ENCODE measurements at places on chromosomes 6 and 20. TPM values are rescaled to one million over a fixed set of nuclear protein-coding genes. Genes with fewer than 3 reads are reported as not detected.

- H3K4me3 ChIP-seq = peak overlapping the region; percentile 82
- peak overlapping the region; percentile 90 for H3K27ac ChIP-seq
- peak; percentile 86 for DNase-seq
- H3K27me3 ChIP-seq = no peaks in the 10 kb centered on the region
- H3K36me3 ChIP-seq = peaks cover 45% of the 10 kb centered on the region
- peaks cover 31% of the 10 kb centered on the region for H3K4me1 ChIP-seq
Measured at GRCh38 chr6:33297406-33297955, 1.3 kb downstream of the RGL2 start.

GRCh38 chr6:157759028-157759427 lies 64.0 kb upstream of the SNX9 start:
- no peak for DNase-seq
- no peaks in the 10 kb centered on the region for H3K36me3 ChIP-seq
- peaks cover 26% of the 10 kb centered on the region for H3K4me1 ChIP-seq
- no peak overlapping the region for H3K4me3 ChIP-seq
- no peaks in the 10 kb centered on the region for H3K27me3 ChIP-seq

DNA sequence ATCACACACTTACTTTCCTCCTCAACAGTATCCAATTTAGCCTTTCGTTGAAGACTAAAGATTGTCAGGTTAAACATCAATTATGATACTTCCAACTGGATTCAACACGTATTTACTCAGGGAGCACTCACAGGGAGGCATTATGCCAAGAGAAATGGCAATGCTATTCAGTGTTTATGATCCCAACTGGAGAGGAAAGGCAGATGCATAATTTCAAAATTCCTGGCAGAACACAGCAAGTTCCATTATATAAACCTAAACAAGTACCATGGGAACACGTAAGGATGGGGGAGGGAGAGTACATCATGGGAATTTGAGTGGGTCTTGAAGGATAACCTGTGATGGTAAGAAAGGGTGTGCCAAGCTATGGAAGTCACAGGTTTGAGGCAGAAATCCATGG lies 112.7 kb downstream of the ISM1 start:
- no peak overlapping the region for H3K27ac ChIP-seq
- DNase-seq = no peak
- H3K4me1 ChIP-seq = no peaks in the 10 kb centered on the region
- no peaks in the 10 kb centered on the region for H3K36me3 ChIP-seq

DNA sequence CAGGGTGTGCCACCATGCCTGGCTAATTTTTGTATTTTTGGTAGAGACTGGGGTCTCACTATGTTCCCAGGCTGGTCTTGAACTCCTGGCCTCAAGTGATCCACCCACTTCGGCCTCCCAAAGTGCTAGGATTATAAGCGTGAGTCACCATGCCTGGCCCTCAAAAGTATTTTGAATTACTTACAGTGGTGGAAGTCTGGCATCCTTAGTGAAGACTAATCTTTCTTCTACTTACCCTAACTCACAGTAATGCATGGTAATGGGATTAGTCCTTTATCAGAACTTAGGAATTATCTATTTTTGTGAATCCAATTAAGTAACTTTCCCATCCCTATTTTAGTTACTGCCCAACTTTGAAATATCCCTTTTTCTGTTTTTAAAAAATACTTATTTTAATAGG lies 3.9 kb downstream of the RWDD1 start:
- H3K27me3 ChIP-seq = no peaks in the 10 kb centered on the region
- H3K4me1 ChIP-seq = peaks cover 31% of the 10 kb centered on the region
- no peak for DNase-seq

DNA sequence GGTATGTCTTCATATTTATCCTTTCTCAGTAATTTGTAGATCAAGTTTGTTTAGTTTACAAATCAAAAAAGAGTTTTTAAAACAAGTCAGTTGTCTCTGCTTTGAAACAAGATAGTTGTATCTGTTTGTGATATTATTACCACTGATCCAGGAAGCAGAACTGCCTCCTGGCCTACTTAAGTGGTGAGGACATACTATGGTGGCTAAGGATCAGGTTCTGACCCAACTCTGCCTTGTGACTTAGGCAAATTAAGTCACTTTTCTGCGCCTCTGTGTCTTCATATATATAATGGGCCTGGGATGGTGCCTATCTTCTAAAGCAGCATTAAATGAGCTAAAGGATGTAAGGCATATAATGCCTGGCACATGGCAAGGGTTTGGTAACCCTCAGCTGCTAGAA lies 8.7 kb downstream of the ANKS1A start:
- no peak for DNase-seq
- H3K27ac ChIP-seq = no peak overlapping the region
- no peak overlapping the region for H3K4me3 ChIP-seq

- H3K27ac ChIP-seq = no peak overlapping the region
- H3K4me1 ChIP-seq = no peaks in the 10 kb centered on the region
- no peaks in the 10 kb centered on the region for H3K36me3 ChIP-seq
Measured at GRCh38 chr6:34018961-34019606, 126.8 kb downstream of the GRM4 start.

GRCh38 chr20:8344106-8344505 lies 212.0 kb downstream of the PLCB1 start:
- H3K27ac ChIP-seq = no peak overlapping the region
- DNase-seq = no peak
- H3K27me3 ChIP-seq = no peaks in the 10 kb centered on the region
- peaks cover 2% of the 10 kb centered on the region for H3K4me1 ChIP-seq

- no peak overlapping the region for H3K4me3 ChIP-seq
- H3K27ac ChIP-seq = no peak overlapping the region
- H3K4me1 ChIP-seq = peaks cover 21% of the 10 kb centered on the region
- DNase-seq = peak; percentile 45
Measured at GRCh38 chr20:63497138-63497945, 1.5 kb downstream of the EEF1A2 start.

DNA sequence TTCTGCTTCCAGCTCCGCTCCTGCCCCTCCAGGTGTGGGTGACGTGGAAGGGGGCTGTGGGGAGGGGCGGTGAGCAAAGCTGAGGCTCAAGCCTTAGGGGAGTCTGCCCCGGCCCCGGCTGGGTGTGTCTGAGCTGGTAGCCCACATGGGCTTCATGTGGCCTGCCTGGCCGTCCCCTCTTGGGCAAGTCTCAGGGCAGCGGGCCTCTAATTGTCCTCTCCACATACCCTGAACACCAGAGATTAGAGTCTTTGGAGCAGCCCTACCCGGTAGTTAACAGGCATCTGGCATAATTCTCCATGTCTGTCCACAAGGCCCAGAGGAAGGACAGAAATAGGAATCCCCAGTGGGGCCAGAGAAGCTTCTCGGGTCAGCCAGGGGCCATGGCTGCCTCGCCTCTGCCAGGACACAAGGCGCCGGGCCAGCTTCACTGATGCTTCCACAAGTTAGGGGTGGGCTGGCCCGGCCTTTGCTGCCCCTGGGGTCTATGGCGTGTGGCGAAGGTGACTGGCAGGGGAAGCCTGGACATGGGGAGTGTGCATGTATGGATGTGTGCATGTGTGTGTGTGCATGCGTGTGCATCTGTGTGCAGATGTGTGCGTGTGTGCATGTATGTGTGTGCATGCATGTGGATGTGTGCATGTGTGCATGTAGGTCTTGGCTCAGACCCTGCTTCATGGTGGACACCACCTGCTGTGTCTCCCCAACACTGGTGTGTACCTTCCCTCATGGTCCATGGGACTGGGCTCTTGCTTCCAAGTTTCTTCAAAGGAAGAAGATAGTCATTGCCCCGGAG lies 24.0 kb downstream of the FRMD1 start:
- H3K4me1 ChIP-seq = peaks cover 5% of the 10 kb centered on the region
- no peak overlapping the region for H3K27ac ChIP-seq
- H3K27me3 ChIP-seq = no peaks in the 10 kb centered on the region
- H3K4me3 ChIP-seq = no peak overlapping the region
- H3K36me3 ChIP-seq = no peaks in the 10 kb centered on the region

DNA sequence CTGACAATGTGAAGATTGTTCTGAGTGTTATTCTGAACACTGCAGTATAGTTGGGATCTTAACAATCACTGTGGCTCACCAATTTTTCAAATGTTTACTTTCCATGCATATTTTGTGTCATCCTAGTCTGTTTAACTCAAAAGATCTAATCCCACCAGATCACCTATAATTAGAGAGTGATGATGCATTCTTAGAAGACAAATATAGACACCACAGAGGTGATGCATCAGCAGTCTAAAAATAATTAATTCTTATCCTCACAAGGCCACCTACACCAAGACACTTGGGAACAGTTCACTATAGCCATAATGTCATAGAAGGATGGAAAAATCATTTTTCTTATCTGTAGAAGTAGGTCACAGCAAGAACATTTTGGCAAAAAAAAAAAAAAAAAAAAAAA lies 154.8 kb downstream of the UBE3D start:
- no peaks in the 10 kb centered on the region for H3K36me3 ChIP-seq
- no peaks in the 10 kb centered on the region for H3K4me1 ChIP-seq
- no peaks in the 10 kb centered on the region for H3K27me3 ChIP-seq
- no peak overlapping the region for H3K4me3 ChIP-seq
- DNase-seq = no peak

DNA sequence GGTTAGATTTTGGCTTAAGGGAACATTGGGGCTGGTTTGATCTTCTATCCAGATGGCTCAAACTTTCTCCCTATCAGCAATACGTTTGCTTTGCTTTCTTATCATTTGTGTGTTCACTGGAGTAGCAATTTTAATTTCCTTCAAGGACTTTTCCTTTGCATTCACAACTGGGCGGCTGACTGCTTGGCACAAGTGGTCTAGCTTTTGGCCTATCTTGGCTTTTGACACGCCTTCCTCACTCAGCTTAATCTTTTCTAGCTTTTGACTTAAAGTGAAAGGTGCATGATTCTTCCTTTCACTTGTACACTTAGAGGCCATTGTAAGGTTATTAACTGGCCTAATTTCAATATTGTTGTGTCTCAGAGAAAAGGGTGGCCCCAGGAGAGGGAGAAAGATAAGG lies 254.9 kb downstream of the PLCB1 start:
- no peak overlapping the region for H3K4me3 ChIP-seq
- no peak for DNase-seq
- no peaks in the 10 kb centered on the region for H3K27me3 ChIP-seq
- peaks cover 2% of the 10 kb centered on the region for H3K4me1 ChIP-seq
- no peaks in the 10 kb centered on the region for H3K36me3 ChIP-seq

GRCh38 chr6:16130932-16131387 lies 2.1 kb downstream of the MYLIP start:
- peak; percentile 80 for DNase-seq
- peak overlapping the region; percentile 98 for H3K27ac ChIP-seq
- H3K4me1 ChIP-seq = peaks cover 48% of the 10 kb centered on the region
- no peaks in the 10 kb centered on the region for H3K27me3 ChIP-seq
- no peaks in the 10 kb centered on the region for H3K36me3 ChIP-seq

DNA sequence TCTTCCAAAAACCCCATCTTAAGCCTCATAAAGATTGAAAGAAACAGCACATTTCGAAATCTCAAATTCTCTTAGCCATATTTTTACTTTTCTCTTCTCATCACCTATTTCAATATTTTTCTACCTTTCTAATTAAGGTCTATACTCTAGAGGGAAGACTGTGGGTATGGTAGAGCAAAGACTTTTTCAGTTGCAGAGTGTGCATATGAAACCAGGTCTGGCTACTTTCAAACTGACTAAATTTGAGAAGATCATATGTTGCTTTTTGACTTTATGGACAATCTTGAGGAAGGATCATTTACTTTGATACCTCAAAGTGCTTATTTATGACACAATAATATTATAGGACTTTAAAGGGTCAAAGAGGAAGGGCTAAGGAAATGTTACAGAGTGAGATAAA lies 20.7 kb downstream of the FILIP1 start:
- no peak overlapping the region for H3K27ac ChIP-seq
- DNase-seq = no peak
- no peaks in the 10 kb centered on the region for H3K4me1 ChIP-seq
- no peaks in the 10 kb centered on the region for H3K27me3 ChIP-seq
- no peaks in the 10 kb centered on the region for H3K36me3 ChIP-seq

- DNase-seq = no peak
- no peak overlapping the region for H3K27ac ChIP-seq
- H3K4me3 ChIP-seq = no peak overlapping the region
- H3K27me3 ChIP-seq = no peaks in the 10 kb centered on the region
- H3K4me1 ChIP-seq = no peaks in the 10 kb centered on the region
Measured at GRCh38 chr6:147418523-147418922, 90.0 kb upstream of the SAMD5 start.

GRCh38 chr6:34560366-34561226 lies 4.5 kb upstream of the SPDEF start:
- DNase-seq = peak; percentile 72
- no peak overlapping the region for H3K27ac ChIP-seq
- no peaks in the 10 kb centered on the region for H3K27me3 ChIP-seq
- no peaks in the 10 kb centered on the region for H3K36me3 ChIP-seq
- H3K4me3 ChIP-seq = no peak overlapping the region

- H3K36me3 ChIP-seq = no peaks in the 10 kb centered on the region
- peaks cover 2% of the 10 kb centered on the region for H3K27me3 ChIP-seq
- H3K27ac ChIP-seq = no peak overlapping the region
- DNase-seq = no peak
- H3K4me1 ChIP-seq = no peaks in the 10 kb centered on the region
Measured at GRCh38 chr20:38640521-38640920, 38.9 kb downstream of the ARHGAP40 start.

DNA sequence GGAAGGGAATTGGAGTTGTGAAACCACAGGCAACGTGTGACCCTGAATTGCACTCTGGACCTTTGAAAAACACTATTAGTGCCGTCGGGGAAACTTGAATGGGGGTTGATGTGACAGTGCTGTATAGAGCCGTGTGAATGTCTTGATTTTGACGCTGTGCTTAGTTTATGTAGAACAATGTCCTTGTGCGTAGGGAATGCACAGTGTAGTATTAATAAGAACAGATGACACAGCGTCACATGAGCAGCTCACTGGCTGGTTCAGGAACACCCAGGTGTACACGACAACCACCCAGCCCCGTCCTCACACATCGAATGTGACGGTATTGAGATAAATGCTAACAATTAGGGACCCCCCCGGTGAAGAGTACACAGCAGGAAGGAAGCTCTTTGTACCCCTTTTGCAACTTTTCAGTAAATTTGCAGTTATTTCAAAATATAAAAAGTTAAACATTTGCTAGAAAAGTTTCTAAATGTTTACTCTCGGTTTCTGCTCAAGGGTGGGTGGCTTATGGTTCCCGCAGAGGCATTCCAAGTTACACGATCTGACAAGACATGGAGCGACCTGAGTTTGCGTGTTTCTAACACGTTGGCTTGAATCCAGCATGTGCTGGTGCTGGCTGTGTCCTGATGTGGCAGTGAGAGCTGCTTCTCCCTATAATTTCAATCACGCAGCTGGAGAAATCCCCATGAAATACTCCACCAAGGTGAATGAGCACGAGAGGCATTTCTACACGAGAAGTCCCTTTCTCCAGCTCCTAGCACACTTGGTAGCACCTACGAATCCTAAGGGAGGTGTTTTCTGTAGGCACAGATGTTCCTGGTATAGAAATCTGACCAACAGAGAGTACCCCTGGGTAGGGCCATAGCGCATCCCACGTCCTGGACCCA lies 208.0 kb upstream of the EXOC2 start:
- H3K36me3 ChIP-seq = no peaks in the 10 kb centered on the region
- no peak overlapping the region for H3K27ac ChIP-seq
- no peaks in the 10 kb centered on the region for H3K27me3 ChIP-seq
- no peak overlapping the region for H3K4me3 ChIP-seq
- DNase-seq = no peak

PPARD gene
- 41.4 TPM for total RNA-seq

NKAPL gene
- total RNA-seq = 0.34 TPM

SPTLC3 gene
- total RNA-seq = 19.3 TPM

MYMX gene
- total RNA-seq = not detected

TNFRSF6B gene
- 29.3 TPM for total RNA-seq

MACROD2 gene
- total RNA-seq = 84.3 TPM

ADGB gene
- 7.3 TPM for total RNA-seq

TBC1D22B gene
- total RNA-seq = 10.2 TPM

HSPA1A gene
- total RNA-seq = 164 TPM

CLPSL2 gene
- total RNA-seq = not detected

BPIFB2 gene
- not detected for total RNA-seq
